ENCODE measurements at places on chromosomes 4 and X.

- peak; percentile 33 for DNase-seq
Measured at GRCh38 chr4:13627178-13627605, 333 bp downstream of the BOD1L1 start.

DNA sequence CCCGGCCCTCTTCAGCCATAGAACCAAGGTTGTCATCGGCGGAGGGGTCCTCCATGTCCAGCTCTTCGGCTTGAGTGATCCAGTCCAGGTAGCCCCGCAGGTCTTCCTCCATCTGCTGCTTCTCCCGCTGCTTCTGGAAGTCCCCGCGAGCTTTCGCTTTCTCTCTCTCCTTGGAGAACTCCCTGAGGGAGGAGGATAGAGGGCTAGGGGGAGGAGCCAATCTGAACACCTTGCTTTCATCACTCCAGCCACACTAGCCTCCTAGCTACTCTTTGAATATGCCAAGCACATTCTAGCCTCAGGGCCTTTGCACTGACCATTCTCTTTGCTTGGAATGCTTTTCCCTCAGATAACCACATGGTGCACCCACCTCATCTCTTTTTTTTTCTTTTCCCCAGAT, 6.2 kb downstream of the CACNA1F start:
- DNase-seq = no peak

GRCh38 chr4:107083-107443, 17.2 kb upstream of the ZNF718 start:
- DNase-seq = no peak

GRCh38 chr4:151169900-151170299, 70.5 kb downstream of the RPS3A start:
- no peak for DNase-seq

DNA sequence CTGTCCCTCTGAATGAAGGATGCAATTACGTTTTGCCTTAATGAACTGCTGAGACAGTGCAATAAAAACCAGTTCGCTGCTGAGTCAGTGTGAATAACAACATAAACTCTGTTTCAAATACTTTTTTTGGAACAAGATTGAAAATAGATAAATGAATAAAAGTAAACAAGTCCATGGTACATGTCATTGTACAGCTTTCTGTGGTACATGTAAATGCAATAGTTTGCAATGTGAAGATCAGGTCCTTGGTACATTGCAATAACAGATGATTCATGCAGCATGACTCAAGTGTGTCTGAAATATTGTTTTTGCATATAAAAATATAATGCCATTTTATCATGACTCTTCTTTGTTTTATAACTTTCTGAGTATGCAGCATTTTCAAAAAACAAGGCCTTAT, 193.4 kb upstream of the PACRGL start:
- no peak for DNase-seq

- no peak for DNase-seq
Measured at GRCh38 chr4:159137176-159137575, 34.3 kb downstream of the RAPGEF2 start.

DNA sequence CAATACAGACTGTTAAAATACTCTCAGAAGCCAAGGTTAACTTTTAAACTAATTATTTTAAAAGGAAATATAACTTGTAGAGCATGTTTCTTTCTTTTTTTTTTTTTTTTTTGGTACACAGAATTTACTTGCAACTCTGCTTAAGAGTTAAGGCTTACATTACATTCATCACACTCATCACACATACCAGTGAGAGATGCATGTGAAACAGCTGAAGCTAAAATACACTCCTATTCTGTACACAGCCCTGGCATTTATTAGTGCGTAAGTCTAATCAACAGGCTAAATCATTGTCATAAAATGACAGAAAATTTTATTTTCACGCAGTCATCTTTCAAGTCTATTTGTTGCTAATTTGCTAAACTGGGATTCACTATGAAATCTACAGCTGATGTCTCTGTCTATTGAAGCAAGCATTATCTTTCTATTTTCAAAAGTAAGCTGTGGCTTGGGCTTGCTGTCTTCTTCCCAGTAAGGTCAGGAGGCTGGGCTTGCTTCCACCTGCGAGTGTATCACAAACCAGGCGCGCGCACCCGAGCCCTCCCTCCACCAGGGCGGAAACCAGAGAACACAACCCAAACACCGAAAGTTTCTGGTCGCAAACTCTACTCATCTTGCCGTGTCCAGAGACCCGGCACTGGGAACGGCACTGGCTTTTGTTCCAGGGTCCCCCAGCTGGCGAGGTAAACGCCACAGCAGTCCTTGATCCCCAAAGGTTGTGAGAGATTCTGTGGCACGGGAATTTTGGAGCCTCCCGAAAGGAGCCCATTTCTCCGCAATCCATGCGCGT, 3.9 kb downstream of the MAML3 start:
- DNase-seq = peak; percentile 82

GRCh38 chrX:68822641-68823410, 6.0 kb upstream of the EFNB1 start:
- peak; percentile 37 for DNase-seq

DNA sequence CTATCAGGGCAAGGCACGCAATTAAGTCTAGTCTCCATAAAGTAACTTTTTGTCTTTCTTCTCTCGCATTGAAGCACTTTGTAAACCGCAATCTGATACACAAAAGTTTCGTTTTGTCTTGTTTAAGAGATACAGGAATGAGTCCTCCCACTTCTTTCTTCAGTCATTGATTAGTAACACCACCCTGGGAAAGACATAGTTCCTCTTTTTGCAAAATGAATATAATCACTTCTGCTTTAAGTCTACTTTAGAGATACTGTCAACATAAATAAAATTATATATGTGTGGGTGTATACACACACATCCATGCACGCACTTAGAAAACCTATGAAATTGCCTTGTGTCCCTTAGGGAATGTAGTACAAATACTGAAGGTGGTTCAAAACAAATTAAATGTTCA, 11.7 kb downstream of the COQ2 start:
- DNase-seq = peak; percentile 10

DNA sequence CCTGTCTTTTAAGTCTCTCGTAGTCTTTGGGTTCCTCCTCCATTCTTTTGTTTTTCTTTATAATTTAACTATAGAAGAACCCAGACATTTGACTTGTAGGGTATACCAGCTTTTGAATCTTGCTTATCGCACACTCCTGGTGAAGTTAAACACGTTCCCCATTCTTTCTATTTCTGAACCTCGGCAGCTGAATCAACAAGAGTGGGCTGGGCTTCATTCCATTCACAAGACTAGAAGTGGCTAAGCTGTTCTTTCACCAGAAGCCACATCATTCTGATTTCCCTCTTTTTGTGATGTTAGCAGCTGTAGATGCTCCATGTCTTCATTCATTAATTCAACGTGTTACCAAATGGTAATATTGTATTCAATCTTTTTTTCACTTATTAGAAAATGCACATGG, 167.9 kb downstream of the CORIN start:
- no peak for DNase-seq

GRCh38 chrX:43750248-43750676, 94.2 kb downstream of the MAOA start:
- peak; percentile 61 for DNase-seq

DNA sequence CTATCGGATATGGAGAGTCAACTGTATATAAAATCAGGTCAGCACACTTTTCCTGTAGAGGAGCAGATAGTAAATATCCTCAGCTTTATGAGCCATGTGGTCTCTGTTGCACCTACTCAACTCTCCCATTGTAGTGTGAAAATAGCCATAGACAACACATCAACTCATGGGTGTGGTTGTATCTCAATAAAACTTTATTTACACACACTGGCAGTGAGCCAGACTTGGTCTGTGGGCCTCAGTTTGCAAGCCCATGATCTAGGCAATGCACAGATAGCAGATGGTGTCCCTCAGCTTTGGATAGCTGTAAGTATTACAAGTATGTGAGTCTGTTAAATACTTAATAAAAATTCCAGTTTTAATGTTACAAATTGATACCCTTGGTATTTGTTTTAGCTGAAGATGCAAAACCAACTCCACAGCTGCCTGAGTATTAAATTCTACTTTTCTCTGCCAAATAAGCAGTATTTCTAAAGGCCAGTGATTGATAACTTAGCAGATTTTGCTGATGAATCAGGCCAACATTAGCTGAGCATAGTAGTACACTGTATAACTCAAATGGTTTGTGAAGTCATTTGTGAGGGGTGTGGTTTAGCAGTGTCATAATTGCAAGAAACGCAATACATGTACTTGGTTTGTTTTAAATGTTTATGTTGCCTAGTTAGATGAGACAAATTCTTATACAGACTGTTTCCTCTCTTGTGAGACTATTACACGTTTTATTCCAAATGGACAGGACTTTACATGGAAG, 87.3 kb downstream of the GPR143 start:
- DNase-seq = no peak

DNA sequence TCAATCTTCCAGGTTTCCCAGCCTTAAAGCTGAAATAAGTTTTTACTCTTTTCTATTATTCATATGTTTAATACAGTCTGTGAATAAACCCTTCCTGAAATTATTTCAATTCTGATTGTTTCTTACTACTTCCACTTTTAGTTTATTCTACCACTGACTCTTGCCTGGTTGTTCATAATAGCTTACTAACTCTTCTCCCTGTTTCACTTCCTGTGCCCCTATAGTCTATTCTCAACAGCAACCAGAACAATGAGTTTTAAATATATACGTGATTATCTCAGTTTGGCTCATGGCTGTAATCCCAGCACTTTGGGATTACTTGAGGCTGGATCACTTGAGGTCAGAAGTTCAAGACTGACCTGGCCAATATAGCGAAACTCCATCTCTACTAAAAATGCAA, 408.0 kb upstream of the SPOCK3 start:
- no peak for DNase-seq

DNA sequence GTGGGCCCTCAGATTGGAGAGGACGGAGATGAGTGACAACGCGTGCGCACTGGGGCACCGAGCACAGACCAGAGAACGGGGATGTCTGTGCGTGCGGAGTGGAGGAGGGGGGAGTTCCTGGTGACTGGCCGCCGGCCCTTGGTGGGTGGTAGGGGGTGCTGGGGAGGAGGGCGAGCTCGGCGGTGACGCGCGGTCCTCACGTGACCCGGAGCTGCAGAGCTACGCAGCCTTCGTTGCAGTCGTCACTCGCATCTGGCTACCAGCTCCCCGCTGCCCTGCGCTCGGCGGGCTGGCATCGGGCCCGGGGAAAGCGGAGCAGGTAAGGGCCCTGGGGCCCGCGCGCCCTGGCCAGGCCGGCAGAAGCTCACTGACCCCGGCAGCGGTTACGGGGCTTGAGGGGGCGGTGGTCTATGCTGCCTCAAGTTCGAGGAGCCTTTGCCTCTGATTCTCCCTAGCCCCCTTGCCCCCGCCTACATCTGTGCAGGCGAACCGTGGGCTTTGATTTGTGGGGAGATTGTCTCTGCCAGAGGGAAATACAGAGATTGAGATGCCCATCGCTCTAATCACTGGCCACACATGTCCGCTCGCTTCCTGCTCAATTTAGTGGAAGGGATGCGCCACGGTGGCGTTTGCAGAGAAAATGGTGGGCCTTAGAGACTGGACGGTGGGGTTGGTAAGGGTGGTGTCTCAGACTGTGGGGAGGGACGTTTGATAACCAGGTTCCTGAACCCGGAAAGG, at the start of gene ARMCX4:
TSS of gene ARMCX4 (plus strand) at position 245 of the 738 bp plus-strand sequence. CDS start 3,134 bp downstream, outside the sequence.
- DNase-seq = peak; percentile 7

- DNase-seq = no peak
Measured at GRCh38 chr4:116639070-116639577, 446.3 kb downstream of the TRAM1L1 start.

DNA sequence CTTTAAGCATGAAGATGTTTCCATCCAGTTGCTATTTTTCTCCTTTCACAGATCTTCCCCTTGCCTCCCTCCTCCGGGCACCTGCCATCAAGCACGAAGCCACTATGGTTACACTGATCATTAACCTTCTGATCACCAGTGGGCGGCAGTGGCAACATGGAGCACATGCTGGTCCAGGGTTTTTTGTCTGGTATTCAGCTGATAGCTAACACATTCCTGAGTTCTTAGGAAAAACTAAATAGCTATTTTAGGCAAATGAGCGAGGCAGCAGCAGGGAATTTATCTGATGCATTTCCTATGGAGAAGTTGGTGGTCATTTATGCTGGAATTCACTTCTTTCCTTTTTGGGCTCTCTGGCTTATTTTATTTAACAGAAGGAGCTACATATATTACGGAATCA, 22.9 kb downstream of the SHISA3 start:
- DNase-seq = no peak

- no peak for DNase-seq
Measured at GRCh38 chr4:87849612-87850011, 16.8 kb downstream of the MEPE start.

DNA sequence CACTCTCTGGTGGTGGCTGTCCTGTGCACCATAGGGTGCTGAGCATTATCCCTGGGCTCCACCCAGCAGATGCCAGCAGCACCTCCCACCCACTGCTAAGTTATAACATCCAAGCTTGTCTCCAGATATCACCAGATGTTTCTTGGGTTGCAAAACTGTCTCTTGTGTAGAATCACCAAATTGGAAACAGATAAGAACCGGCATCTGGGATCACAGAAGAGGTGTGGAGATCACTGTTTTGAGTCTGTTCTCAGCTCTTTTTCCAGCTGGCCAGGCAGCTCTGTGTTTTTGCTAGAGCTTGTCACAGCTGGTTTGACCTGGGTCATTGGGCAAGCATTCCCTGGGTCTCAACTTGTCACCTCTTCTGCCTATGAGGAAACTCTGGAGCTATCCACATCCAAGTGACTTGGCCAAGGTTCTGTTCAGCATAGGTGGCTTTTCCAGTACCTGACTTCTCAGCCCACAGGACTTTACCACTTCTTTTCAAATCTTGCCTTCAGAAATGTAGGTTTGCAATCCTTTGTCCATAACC, 15.3 kb upstream of the PUDP start:
- no peak for DNase-seq

- no peak for DNase-seq
Measured at GRCh38 chr4:26151615-26152014, 169.2 kb upstream of the RBPJ start.

DNA sequence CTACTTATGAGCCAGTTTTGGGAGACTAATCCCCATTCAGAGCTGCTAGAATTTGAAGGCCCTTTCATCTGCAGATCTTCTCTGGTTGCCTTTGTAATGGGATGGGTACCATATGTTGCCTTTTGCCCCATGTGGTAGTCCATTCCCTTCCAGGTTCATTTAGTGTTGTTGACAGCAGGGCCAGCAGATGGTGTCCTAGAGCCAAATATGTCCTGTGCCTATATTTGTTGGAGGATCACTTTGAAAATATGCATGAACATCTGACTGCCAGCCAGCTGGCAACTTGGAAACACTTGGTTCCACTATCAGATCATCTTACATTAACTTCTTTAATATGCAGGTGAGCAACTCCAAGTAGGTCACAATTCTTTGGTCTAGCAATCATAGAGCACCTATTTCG, 30.4 kb downstream of the CFAP299 start:
- peak; percentile 12 for DNase-seq

GRCh38 chr4:114601304-114602052, 2.9 kb downstream of the UGT8 start:
- DNase-seq = no peak

GRCh38 chrX:42128587-42128986, 205.2 kb upstream of the CASK start:
- DNase-seq = no peak

- no peak for DNase-seq
Measured at GRCh38 chr4:124633285-124633941, 79.1 kb downstream of the ANKRD50 start.

GRCh38 chrX:45264865-45265264, 64.2 kb upstream of the DIPK2B start:
- DNase-seq = no peak

GRCh38 chr4:4861390-4862018, 2.0 kb downstream of the MSX1 start:
- DNase-seq = no peak

- DNase-seq = no peak
Measured at GRCh38 chr4:156924774-156925315, 46.8 kb downstream of the PDGFC start.

All from RPMI8226 (cell line).